ENCODE measurements at places on chromosomes 7 and 10.
A peak's percentile ranks its signal among the peaks of the same experiment; 100 is the strongest.

- DNase-seq = no peak
These were observed 99.1 kb downstream of the CABCOCO1 start for GRCh38 chr10:61761825-61762217.

DNA sequence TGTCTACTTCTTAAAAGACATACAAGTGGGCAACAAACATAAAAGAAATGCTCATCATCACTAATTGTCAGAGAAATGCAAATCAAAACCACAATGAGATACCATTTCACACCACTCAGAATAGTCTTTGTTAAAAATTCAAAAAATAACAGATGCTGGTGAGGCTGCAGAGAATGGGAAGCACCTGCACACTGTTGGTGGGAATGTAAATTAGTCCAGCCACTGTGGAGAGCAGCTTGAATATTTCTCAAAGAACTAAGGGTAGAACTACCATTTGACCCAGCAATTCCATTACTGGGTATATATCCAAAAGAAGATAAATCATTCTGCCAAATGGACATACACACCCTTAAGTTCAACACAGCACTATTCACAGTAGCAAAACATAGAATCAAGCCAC is 61.8 kb upstream of the STEAP1 start:
- no peak for DNase-seq

GRCh38 chr7:31883761-31884164 is 186.4 kb downstream of the PDE1C start:
- DNase-seq = no peak

DNA sequence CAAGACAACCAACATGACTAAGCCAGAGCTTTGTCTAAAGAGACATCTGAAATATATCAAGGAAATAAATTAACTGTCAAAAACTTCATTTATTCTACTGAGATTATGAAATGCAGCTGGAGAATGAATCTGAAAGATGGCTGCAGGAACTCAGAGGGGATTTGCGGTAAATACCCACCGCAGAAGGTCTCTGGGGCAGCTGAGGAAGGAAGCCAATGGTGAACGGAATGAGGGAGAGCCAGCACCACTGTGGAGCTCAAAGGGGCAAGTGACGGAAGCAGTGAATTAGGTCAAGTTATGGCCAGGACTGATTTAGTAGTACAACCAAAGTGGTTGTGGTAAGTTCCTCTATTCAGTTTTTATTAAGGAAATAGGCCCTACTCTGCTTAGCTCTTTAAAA is 215.3 kb upstream of the GLI3 start:
- no peak for DNase-seq

- no peak for DNase-seq
These were observed 10.4 kb downstream of the NUB1 start for GRCh38 chr7:151351967-151352366.

DNA sequence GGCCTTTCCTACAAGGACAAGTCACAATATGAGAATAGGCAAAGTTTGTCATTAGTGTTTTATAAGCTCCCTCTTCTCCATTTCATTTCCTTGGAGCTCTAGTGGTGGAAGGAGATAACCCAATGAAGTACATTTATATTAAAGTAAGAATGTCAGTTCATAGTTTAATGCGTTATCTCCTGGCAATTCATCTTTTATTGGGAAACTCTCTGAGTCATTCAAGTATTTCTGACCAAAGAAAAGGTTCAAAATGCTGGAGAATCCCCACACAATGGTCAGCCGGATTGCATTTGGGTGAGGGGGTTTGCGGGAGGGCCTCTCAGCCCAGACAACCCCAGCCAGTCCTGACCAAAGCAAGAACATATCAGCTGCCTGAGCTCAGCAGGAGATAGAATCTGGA is 321.5 kb upstream of the NRP1 start:
- DNase-seq = no peak

DNA sequence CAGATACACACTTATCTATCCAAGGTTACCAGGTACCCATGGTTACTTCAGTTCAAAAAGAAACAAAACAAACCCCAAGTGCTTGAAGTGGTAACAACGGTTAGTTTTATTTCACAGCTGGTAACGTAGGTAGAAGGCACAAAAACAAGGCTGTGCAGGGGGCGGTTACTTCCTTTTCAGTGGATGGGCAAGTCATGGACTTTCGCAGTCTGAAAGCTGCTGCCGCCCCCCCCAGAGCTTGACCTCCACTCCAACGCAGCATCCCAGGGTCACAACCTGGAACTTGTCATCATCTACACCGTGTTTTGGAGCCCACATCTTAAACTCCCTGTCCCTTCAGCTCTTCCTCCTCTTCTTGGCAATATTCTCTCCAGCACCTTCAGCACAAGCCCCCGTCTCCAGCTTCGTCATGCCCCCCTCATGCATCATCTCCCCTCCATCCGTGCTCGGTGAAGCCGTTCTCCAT is 181.2 kb upstream of the ITGB1 start:
- DNase-seq = peak; percentile 65

- no peak for DNase-seq
These were observed 217.5 kb downstream of the SFMBT2 start for GRCh38 chr10:7193369-7193768.

- DNase-seq = no peak
These were observed 29.2 kb upstream of the ZNRF2 start for GRCh38 chr7:30255064-30255769.
